Activated effector memory CD4-positive, alpha-beta T cell treated with Interleukin-2 at 50 U/mL for 16 hours (primary cell): ENCODE measurements at places on chromosomes 2 and 18.

GRCh38 chr18:48859311-48860268 is 91.2 kb downstream of the SMAD7 start:
- DNase-seq: no peak

DNA sequence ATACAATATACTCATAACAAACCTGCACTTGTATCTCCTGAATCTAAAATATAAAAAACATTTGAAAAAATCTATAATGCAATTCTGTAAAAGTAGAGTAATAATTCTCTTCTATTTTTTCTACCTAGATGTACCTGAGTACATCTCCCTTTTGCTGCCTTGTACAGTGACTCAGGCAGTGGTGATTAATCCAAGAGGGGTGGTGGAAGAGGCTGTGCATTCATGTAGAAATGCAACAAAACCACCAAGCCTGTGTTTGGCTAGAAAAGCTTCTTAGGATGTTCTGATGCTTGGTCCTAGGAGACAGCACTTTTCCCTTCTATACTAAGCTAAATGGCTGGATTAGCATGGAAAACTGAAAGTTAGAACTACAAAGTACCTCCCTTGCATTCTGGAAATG is 245.8 kb downstream of the DPP10 start:
- DNase-seq: no peak

DNA sequence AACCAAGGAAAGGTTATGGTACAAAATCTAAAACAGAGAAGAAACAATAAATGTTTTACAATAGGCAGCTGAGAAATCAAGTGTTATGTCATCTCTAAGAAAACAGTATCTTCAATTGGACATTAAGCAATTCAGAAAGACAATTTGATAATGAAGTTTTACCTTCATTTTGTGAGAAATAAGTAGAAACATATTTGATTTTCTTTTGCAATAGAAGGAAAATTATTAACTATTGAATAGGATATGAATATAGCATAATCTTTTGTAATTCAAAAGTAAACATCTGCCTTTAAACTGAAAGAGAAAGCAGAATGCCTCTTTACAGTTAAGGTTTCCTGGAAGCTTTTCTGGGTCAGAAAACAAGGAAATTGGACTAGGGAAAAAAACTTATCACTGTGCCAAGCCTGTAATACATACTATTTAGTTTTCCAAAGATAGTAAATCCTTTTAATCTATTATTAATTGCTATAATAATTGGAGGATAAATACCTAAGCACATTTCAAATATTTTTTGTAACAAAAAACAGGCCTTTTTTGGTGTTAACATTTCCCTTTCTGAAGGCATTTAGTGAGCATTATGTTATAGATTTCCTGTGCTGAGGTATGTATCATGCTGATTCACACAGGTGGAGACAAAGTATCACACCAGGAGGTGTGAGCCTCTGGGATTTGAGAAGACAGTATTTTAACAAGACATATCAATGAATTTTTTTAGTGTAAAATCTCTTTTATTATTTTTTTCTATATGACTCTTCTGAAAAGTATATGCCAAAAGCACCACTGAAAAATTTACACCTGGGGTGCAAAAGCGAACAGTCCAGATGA is 947.0 kb upstream of the CDH2 start:
- no peak for DNase-seq

- DNase-seq: no peak
Observed at GRCh38 chr18:55509631-55510324, 78.2 kb downstream of the TCF4 start.

DNA sequence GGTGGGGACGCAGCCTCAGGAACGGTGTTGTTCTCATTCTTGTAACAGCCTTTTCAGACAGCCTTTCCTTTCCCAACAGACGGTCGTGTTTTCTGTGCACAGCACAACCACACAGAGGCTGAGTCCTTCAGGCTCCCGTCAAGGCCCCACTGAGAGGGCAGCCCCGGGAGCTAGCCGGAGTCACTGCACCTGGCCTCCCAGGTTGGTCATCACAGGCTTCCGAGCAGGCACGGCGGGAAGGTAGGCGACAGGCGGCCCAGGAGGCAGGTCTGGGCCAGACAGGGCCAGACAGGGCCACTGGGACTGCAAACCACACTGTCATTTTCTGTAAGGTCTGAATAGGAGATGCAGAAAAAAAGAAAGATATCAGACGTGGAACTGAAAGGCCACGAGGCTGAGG is 570.8 kb downstream of the GALR1 start:
- DNase-seq: no peak
